Activated CD8-positive, alpha-beta memory T cell treated with anti-CD3 and anti-CD28 coated beads, Interleukin-2, amount 10 ng/mL, durations not matched to agents 7 days and 5 days (primary cell): ENCODE measurements at places on chromosomes 2 and 18. TPM values are rescaled to one million over a fixed set of nuclear protein-coding genes. Genes with fewer than 3 reads are reported as not detected.

The LIMS4 gene
- 0.85 TPM for total RNA-seq

- H3K27me3 ChIP-seq, result no peaks in the 10 kb centered on the region
- H3K27ac ChIP-seq, result no peak overlapping the region
- DNase-seq, result no peak
These were observed 35.6 kb downstream of the DAW1 start for GRCh38 chr2:227906991-227907390.

DNA sequence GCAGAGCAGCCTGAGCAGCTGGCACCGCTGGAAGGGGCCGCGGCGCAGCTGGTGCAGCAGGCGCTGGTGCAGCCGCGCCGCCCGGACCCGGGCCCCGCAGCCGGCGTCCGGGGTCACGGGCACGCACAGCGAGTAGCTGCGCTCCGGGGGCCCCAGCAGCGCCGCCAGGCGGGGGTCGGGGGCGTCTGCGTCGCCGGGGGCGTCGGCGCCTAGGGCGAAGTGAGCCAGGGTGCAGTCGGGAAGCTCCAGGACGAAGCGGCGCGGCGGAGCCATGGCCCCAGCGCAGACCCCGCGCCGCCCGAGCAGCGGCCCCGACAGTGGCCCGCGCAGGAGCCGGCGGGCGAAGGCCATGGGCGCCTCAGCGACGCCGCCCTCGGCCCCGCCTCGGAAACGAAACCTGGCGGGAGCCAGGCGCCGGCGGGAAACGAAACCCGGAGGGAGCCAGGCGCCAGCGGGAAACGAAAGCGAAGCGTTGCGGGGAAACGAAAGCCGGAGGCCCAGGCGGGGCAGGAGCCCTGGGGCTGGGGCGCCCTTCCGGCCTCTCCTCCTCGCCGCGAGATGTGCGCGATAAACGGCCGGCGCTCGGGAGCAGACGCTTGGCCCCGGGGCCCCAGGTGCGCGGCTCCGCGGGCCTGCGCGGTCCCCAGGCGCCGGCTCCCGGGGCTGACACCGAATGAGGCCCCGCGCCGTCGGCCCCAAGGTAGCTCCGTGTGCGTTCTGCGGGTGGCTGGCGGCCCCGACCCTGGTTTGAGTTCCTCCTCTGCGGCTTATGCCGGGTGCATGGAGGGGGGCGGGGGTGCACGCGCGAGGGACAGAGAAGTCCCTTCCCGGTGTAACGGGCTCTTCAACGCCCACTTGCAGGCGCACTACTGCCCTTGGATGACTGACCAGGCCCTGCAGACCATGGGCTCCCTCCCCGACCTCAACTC lies at the start of gene CMPK2:
Gene CMPK2 (minus strand): TSS at position 562 of the 929 bp plus-strand sequence. CDS start 211 bp downstream, at position 351.
- H3K4me1 ChIP-seq, result peaks cover 59% of the 10 kb centered on the region
- no peaks in the 10 kb centered on the region for H3K27me3 ChIP-seq
- DNase-seq, result peak; percentile 95
- H3K27ac ChIP-seq, result peak within 1 kb of the TSS; percentile 100

GRCh38 chr2:84394628-84395027 lies 64.5 kb downstream of the SUCLG1 start:
- no peak overlapping the region for H3K27ac ChIP-seq
- no peak for DNase-seq
- no peak overlapping the region for H3K4me3 ChIP-seq
- peaks cover 1% of the 10 kb centered on the region for H3K36me3 ChIP-seq
- H3K27me3 ChIP-seq, result peaks cover 3% of the 10 kb centered on the region

- H3K4me3 ChIP-seq, result no peak overlapping the region
- peaks cover 8% of the 10 kb centered on the region for H3K36me3 ChIP-seq
- H3K27me3 ChIP-seq, result no peaks in the 10 kb centered on the region
- H3K27ac ChIP-seq, result no peak overlapping the region
- DNase-seq, result no peak
These were observed 117.3 kb upstream of the ZFP36L2 start for GRCh38 chr2:43343573-43344304.

DNA sequence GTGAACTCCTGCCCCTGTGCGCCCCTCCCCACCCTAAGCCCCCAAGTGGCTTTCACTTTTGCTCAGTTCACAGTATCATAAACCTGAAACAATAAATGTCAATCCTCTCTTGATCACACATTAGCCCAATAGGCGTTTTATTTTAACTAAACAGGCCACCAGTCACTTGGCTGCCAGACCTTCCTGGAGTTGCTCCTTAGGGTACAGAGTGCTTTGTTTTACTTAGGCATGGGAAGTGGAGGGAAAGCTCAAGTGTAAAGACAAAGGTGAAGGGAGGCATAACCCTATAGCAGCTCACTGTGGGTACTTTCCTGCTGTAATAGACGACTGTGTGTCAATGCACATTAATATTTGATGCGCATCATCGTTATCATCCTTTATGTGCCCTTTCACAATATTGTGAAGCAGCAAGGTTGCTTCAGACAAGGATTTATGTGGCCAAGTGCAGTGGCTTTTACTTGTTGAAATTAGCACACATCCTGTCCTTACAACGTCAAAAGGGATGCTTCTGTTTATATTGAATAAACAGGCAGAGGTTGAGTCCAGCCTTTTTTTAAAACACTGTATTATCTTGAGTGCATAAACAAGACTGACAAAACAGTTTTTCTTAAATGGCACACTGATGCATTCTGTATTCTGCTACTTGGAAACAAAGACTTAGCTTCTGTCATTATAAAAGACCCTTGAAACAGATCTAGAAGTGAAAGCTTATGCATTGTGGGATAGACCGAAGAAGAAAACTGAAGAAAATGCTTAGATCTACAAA lies 168.5 kb downstream of the TMEFF2 start:
- no peaks in the 10 kb centered on the region for H3K36me3 ChIP-seq
- no peak overlapping the region for H3K27ac ChIP-seq
- no peak for DNase-seq
- peaks cover 5% of the 10 kb centered on the region for H3K27me3 ChIP-seq
- no peaks in the 10 kb centered on the region for H3K4me1 ChIP-seq

DNA sequence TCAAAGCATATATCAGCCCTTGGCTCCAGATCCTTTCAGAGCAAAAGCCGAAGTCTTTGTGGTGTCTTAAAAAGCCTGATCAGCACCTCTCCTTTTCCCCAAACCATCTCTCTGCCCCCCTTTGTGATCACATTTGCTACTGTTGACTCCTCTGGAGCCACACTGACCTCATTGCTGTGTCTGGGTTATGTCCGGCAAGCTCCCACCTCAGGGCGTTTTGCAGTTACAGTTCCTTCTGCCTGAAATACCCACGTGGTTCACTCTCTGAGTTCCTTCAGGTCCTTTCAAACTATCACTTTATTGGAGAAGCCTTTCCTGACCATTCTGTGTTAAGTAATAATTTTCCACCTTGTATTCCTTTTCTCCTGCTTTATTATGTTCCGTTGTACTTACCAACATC lies 11.8 kb downstream of the C2orf69 start:
- no peak for DNase-seq
- H3K4me3 ChIP-seq, result no peak overlapping the region
- H3K27ac ChIP-seq, result no peak overlapping the region
- H3K4me1 ChIP-seq, result peaks cover 22% of the 10 kb centered on the region
- H3K36me3 ChIP-seq, result peaks cover 50% of the 10 kb centered on the region

DNA sequence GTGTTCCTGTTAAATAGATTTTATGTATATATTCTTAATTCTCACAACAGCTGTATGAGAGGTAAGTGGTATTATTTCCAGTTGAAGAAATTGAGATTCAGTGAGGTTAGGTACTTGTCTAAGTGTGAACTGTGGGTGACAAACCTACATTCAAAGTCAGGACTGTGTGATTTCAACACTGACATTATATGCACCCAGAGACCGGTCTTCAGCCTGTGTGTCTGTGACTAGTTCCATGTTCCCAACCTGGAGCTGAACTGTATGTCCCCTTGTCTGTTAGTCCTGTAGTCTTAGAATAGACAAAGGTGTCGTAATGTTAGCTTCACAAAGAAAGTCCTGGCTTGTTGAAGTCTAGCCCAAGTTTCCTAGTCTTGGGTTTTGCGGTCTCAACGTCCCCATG lies 17.4 kb downstream of the PLEKHB2 start:
- peaks cover 7% of the 10 kb centered on the region for H3K4me1 ChIP-seq
- no peak overlapping the region for H3K27ac ChIP-seq
- H3K36me3 ChIP-seq, result peaks cover 43% of the 10 kb centered on the region
- H3K4me3 ChIP-seq, result no peak overlapping the region
